ENCODE measurements at places on chromosomes 6 and 20. TPM values are rescaled to one million over a fixed set of nuclear protein-coding genes. Genes with fewer than 3 reads are reported as not detected.

JAG1 gene
- 9.0 TPM for polyA plus RNA-seq

WFDC2 gene
- polyA plus RNA-seq: not detected

MDFI gene
- 42.8 TPM for polyA plus RNA-seq

CLIC5 gene
- polyA plus RNA-seq: not detected

SLC13A3 gene
- 8.3 TPM for polyA plus RNA-seq

PHACTR1 gene
- 4.8 TPM for polyA plus RNA-seq

ENPP5 gene
- polyA plus RNA-seq: 1.2 TPM

SYCP2L gene
- 9.4 TPM for polyA plus RNA-seq

RIMS1 gene
- 17.8 TPM for polyA plus RNA-seq

SCUBE3 gene
- polyA plus RNA-seq: 7.3 TPM

THEMIS gene
- polyA plus RNA-seq: 0.22 TPM

FLRT3 gene
- 3.2 TPM for polyA plus RNA-seq

OTOR gene
- polyA plus RNA-seq: not detected

HLA-DRA gene
- not detected for polyA plus RNA-seq

NRSN1 gene
- polyA plus RNA-seq: 24.5 TPM

All from neural cell (in vitro differentiated cells).